Cortex of kidney (tissue), 1 donor: ENCODE measurements at places on chromosomes 6 and 20.

DNA sequence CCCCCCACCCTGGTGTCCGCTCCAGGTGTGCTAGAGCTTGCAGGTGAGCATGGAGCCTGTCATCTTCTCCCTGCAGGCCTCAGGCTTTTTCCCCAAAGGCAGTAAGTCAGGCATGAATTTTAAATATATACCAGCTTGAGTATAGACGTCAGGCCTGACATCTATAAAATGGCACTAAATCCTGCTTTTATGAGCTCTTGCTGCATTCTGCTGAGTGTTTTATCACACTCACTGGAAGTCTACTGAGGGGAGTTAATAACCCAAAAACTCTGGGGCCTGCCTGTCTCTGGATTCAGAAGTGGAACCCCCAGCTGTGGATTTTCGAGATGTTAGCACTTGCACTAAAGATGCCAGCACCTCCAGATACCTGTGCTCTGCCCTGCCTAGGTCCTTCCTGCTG lies 133.4 kb upstream of the TOP1 start:
- no peak for DNase-seq

GRCh38 chr20:47146686-47147085 lies 209.8 kb downstream of the ZMYND8 start:
- DNase-seq = no peak

DNA sequence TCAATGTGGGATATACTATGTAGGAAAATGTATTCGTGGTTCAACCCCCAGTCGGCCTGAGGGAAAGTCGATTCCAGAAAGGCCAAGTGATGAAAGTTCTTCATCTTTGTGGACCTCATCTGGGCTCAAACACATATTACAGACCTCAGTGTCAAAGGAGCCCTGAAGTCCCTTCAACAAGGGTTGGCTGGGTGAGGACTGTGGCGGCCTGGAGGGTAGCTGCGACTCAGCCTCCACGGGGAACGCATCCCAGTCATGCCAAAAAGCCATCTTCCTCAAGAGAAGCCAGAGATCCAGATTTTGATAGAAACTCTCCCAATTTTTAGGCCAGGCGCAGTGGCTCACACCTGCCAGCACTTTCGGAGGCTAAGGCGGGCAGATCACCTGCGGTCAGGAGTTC lies 158.6 kb upstream of the PTPN1 start:
- no peak for DNase-seq

DNA sequence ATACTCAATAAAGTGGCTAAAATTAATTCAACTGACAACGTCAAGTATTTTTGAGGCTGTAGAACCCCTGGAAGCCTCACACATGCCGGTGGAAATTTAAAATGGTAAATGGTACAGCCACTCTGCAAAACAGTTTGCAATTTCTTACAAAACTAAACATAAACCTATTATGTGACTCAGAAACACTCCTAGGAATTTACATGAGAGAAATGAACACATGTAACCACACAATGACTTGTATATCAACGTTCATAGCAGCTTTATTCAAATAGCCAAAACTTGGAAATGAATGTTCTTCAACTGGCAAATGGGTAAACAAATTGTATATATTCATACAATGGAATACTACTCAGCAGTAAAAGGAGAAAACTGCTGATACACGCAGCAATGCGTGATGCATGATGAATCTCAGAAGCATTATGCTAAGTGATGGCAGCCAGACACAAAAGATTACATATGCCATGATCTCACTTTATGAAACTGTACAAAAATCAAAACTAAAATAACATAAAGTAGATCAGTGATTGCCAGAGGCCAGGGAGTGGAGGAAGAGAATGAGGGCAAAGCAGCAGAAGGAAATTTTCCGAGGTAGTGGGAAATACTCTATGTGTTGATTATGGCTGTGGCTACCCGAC lies 112.5 kb downstream of the FAM50B start:
- DNase-seq = no peak

DNA sequence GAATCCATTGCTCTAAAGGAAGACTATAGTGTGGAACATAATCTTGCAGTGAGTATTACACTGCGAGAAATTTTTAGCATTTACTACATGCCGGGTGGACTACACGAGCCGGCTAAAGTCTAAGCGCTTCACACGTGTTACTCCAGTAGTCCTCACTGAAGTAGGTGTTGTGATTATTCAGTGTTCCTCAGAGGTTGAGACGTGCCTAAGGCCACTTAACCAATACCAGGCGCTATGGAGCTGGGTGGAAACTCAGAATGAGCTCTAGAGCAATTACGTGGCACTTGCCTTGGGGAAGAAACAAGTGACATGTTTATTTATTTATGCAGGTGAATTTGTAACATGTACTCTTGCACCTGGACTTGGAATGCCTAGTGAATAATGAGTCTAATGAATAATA lies 46.4 kb downstream of the SASH1 start:
- DNase-seq = no peak

- DNase-seq = no peak
Observed at GRCh38 chr6:16760516-16761470, at the start of gene ATXN1. Gene ATXN1 (minus strand): TSS chr6:16761460.

GRCh38 chr20:13382786-13383185 lies 161.7 kb downstream of the ISM1 start:
- no peak for DNase-seq

- DNase-seq = no peak
Observed at GRCh38 chr20:35560541-35560940, 18.7 kb downstream of the ERGIC3 start.

DNA sequence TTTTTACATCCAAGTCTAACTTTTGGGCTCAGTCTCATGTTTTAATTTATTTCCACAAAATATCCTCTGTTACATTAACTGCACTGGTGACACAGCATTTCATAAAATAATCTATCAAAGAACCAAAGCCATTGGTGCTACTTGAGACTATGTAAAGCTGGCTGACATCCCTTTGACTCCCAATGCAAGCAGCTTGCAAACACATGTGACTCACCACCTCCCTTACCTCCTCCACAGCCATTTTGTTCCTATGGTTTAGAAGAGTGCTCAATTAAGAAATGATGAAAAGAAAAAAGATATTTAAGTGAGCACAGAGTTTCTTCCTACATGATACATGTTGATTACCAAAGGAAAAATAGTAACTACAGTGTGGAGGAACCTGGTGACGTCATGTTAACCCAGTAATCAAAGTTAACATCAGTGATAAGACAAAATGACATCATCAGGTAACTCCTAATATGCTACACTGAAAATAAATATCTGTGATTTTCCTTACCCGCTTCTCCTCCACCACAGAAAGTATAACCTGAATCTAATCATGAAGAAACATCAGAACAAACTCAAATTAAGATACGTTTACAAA lies 53.3 kb upstream of the LGSN start:
- no peak for DNase-seq
